ENCODE measurements at places on chromosomes 4 and X.

DNA sequence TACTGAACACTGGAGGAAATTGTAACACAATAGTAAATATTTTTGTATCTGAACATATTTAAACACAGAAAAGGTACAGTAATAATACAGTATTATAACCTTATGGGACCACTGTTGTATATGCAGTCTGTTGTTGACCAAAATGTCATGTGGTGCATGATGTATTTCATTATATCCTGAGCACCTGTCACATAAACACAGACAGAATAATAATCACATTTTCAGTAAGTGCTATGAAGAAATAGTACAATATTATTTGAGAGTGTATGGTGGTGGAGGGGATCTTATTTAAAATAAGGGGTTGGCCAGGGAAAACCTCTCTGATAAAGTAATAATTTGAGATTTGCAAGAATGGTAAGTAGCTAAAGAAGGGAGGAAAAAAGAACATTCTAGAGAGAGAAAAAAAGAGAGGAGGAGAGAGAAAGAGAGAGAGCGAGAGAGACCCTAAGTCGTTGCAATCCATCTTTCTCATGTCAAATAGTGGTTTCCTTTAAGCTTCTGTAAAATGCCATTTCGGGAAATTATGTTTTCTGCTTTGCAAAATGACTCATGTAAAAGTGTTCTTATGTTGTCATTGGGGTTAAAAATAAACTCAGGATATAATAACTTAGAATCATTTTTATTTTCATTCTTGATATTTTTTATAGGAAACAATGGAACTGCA, 19.3 kb upstream of the CLNK start:
- DNase-seq, result no peak

DNA sequence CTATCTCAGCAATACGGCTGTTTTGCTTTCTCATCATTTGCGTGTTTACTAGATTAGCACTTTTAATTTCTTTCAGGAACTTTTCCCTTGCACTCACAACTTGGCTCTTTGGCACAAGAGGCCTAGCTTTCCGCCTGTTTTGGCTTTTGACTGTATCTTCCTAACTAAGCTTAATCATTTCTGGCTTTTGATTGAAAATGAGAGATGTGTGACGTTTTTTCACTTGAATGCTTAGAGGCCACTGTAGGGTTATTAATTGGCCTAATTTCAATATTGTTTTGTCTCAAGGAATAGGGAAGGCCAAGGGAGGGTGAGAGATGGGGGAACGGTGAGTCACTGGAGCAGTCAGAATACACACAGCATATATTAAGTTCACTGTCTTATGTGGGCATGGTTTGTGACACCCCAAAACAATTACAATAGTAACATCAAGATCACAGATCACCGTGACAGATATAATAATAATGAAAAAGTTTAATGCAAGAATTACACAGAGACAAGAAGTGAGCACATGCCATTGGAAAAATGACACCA, 27.3 kb downstream of the MND1 start:
- DNase-seq, result no peak

DNA sequence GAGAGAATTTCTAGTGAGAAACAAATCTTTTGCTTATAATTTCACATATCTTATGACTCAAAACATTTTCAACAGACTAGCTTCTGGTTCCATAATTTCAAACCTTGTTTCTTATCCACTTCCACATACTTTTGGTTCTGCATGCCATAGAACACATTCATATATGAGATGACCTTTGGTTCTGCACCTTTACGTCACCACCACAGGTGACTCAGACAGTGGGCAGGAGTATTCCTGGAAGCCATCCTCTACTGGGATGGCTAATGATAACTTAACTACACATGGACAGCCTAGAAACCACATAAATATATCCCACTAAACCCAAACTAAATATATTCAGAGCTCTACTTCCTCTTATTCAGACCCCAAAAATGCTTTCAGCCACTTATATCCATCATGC, 133.3 kb downstream of the DCK start:
- DNase-seq, result no peak

- no peak for DNase-seq
Measured at GRCh38 chr4:177023951-177024350, 231.2 kb upstream of the VEGFC start.

DNA sequence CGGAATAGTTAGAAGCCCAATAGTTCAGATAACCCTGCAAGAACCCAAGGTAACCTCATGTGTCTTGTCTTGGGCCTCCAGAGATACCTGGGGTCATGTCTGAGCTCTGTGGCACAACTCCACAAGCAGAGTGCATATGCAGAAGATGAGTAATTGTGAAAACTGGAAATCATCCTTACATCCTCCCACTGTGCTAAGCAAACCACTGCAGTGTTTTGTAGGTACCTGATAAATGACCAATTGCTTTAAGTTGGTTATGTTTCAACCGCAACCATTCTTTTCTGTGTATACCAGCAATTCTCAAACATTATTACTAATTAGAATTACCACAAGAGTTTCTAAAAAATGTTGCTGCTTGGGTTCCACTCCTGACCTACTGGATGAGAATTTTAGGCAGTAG, 73.2 kb downstream of the CBLL2 start:
- no peak for DNase-seq

GRCh38 chr4:74203467-74203866, 45.5 kb downstream of the MTHFD2L start:
- no peak for DNase-seq

DNA sequence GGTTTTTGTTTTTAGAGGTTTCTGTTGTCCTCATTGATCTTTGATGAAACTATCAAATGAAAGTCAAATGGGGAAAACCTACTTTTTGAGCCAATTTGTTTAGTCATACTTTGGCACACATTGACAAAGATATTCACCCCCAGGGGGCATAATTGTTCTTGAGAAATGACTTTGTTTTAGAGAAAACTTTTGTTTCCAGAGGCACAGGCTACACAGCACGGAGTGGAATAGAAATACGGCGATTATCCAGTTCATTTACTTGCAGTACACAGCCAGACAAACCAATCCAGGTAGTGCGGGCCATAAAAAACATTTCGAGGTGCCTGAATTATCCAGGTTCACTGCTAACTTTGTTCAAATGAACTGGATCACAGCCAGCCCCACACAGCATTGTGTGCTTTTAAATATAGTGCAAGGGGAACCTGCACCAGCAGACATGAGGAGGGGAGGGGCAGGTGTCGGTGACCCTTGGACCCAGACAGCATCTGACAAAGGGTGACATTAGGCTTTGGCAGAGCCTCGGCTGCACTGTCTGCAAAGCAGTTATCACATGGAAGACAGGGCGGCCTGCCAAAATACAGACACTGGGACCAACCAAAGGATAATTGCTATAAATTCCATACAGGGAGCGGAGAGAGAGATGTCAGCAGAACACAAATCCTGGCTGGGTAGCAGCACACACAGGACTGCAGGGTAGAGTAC, 179.6 kb upstream of the NOCT start:
- DNase-seq, result no peak

DNA sequence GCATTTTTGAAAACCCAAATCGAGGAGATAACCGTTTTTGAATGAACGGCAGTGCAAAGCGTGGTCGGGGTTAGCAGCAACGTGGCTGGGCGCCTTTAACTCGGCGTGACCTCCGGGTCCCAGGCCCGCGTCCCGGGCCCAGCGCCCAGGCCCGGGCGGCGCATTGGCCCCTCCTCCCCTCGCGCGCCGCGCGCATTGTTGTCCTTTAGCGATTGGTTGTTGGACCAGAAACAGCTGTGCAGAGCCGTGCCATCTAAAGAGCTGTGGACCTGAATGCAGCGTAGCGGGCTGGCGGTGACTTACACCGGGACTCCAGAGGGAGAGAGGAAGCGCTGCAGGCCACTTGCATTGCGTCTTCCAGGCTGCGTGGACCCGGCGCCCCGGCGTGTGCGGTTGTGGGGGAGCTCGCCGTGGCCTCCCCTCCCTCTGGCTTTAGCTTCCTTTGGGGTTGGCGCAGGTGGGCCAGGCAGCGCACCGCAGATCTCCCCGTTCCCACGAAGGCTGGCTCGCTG, at the start of gene STOX2:
Gene STOX2 (plus strand): TSS at position 227 of the 512 bp plus-strand sequence. CDS start 1,484 bp downstream, outside the sequence.
- DNase-seq, result no peak

- no peak for DNase-seq
Measured at GRCh38 chrX:124534536-124534935, 188.2 kb downstream of the SH2D1A start.

DNA sequence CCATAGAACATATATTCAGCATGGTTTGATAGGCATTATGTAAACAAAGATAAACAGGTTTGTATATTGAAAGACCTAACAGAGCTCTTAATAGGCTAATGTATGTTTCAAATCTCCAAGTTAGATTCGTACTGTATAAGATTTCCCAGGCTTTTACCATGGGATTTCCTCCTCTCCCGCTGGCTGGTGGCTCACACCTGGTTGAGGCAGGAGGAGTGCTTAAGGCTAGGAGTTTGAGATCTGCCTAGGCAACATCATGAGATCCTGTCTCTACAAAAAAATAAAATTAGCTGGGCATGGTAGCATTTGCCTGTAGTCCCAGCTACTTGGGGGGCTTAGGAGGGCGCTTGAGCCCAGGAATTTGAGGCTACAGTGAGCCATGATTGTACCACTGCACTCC, 5.4 kb downstream of the CPE start:
- DNase-seq, result no peak

DNA sequence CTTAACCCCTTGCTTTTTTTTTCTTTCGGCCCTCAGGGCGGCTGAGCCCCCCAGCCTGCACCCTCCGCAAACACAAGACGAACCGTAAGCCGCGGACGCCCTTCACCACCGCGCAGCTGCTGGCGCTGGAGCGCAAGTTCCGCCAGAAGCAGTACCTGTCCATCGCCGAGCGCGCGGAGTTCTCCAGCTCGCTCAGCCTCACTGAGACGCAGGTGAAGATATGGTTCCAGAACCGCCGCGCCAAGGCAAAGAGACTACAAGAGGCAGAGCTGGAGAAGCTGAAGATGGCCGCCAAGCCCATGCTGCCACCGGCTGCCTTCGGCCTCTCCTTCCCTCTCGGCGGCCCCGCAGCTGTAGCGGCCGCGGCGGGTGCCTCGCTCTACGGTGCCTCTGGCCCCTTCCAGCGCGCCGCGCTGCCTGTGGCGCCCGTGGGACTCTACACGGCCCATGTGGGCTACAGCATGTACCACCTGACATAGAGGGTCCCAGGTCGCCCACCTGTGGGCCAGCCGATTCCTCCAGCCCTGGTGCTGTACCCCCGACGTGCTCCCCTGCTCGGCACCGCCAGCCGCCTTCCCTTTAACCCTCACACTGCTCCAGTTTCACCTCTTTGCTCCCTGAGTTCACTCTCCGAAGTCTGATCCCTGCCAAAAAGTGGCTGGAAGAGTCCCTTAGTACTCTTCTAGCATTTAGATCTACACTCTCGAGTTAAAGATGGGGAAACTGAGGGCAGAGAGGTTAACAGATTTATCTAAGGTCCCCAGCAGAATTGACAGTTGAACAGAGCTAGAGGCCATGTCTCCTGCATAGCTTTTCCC, 3.4 kb downstream of the MSX1 start:
- no peak for DNase-seq

- no peak for DNase-seq
Measured at GRCh38 chrX:123818243-123818642, 41.6 kb upstream of the XIAP start.

GRCh38 chr4:11912886-11913285, 484.2 kb upstream of the HS3ST1 start:
- no peak for DNase-seq

DNA sequence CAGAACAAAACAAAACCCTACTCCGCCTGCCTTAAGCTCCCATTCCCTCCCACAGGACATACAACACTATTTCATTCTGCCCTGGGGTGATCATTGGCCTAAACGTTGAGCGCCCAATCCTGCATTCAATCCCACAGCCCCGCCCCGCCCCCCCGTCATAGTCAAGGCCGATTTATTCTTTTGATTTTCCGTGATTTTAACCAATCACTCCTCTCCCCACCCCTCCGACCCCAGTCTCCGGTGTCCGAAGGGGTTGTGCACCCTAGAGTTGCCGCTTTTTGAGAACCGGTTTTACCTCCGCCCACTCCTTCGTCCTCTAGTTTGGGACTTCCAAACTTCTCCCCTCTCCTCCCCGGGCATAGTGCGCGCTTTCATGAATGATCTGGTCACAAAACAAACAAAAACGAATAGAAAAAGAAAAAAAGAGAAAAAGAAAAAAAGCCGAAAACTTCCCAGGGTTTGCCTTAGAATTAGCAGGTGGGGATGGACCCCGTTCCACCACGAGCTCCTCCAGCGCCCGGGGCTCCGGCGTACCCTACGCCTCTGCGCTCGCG, 446 bp upstream of the UBE2A start:
- no peak for DNase-seq

Data from stimulated activated CD8-positive, alpha-beta memory T cell treated with anti-CD3 and anti-CD28 coated beads, Interleukin-4, amount 100 ng/mL, for 4 hours (primary cell).